ENCODE measurements at places on chromosomes 3 and 15.

GRCh38 chr15:55694652-55695150 lies 48.3 kb downstream of the PRTG start:
- no peak for DNase-seq

- DNase-seq, result no peak
Observed at GRCh38 chr15:70775160-70775559, 11.8 kb upstream of the UACA start.

GRCh38 chr15:39282663-39283208 lies 298.1 kb upstream of the THBS1 start:
- no peak for DNase-seq

DNA sequence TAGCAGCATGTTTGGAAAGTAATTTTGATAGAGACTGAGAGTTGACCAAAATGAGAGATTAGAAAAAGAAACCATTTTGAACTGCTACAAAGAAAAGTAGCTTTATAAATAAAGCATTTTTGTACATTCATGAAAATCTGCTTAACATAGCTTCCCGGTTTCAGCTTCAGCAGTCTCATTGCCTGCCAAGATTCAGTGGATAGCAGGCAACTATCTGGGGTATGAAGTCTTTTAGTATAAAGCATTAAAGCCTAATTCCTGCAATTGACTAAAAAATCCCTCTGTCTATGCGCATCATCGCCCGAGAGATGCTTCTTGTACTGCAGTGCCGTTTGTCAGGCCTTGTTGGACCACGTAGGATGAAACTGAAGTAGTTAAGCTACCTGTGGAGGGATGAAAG lies 588.4 kb downstream of the NAALADL2 start:
- no peak for DNase-seq

GRCh38 chr15:89632563-89633430 lies 22.5 kb downstream of the KIF7 start:
- no peak for DNase-seq

DNA sequence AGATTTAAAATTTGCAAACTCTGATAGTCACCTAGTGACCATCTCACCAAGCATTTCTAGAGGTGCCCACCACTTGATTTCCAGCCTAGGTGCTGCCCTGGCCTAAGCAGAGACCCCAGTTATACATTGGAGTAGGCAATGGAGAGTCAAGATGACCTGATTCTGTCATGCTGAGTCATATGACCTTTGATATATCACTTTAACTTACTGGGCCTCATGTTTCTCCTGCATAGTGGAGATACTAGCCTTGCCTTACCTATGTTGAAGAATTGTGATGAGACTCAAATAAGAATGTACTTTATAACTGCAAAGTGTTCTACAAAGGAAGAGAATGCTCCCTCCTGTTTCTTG lies 75.5 kb upstream of the XCR1 start:
- DNase-seq, result no peak

DNA sequence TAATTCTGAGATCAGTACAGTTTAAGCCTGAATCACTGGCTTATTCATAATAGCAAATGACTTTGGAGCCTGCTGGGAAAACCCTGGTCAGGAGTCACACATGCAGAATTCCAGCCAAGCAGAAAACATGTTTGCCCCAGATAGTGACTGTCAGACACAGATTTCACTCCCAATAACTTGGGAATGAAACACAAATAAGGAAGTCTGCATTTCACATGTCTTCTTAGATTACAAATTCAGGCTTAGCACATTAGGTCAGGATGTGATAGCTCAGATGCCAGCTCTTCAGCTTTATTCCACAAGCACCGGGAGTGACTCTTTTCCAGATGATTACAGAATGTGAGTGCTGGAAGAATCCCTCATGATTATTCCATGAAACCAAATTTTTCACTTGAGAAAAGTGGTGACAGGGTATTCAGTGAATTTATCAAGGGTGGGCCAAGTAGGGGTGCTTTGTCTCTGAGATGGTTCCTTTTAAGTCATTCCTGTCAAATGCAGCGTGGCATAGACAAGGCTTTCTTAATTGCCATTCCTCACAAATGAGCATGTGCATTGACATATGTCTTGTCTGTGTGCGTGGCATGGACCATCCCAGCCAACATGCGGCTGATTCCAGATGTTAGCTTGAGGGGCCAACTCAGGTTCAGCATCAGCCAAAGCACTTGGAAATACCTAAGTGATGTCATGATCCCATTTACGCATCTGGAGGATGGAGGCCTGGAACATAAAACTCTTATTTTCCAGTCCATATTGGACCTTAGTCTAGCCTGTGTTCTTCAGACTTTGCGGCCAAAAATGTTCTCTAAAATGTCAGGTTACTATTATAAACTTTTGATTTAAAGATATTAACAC lies 191.0 kb downstream of the EPHB1 start:
- DNase-seq, result no peak

DNA sequence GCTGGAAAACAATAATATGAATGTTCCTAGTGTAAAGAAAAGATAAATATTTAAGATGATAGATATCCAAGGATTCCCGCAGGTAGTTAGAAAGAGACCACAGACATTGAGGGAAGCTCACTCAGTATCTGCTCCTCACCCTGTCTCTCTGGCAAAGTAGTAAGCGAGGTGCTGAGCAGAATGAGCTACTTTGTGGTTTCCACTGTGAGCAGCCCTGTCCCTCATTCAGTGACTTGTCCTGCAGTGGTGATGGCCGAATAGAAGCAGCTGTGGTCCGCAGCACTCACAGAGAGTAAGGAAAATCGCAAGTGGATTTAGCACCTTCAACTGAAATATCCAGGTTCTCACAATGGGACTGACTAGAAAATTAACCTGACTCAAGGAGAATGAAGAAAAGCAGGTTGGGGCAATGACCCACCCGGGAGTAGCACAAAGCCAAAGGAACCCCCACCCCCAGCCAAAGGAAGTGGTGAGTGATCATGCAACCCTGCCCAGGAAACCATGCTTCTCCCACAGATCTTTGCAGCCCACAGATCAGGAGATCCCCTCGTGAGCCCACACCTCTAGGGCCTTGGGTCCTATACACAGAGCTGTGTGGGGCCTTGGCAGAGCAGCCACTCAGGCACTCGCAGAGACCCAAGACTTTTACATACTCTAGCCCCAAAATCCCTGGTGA lies 21.8 kb upstream of the SLC25A38 start:
- DNase-seq, result no peak

- DNase-seq, result no peak
Observed at GRCh38 chr15:65926899-65927298, 57.6 kb downstream of the RAB11A start.

GRCh38 chr3:169886671-169887070 lies 16.9 kb upstream of the LRRC31 start:
- no peak for DNase-seq

DNA sequence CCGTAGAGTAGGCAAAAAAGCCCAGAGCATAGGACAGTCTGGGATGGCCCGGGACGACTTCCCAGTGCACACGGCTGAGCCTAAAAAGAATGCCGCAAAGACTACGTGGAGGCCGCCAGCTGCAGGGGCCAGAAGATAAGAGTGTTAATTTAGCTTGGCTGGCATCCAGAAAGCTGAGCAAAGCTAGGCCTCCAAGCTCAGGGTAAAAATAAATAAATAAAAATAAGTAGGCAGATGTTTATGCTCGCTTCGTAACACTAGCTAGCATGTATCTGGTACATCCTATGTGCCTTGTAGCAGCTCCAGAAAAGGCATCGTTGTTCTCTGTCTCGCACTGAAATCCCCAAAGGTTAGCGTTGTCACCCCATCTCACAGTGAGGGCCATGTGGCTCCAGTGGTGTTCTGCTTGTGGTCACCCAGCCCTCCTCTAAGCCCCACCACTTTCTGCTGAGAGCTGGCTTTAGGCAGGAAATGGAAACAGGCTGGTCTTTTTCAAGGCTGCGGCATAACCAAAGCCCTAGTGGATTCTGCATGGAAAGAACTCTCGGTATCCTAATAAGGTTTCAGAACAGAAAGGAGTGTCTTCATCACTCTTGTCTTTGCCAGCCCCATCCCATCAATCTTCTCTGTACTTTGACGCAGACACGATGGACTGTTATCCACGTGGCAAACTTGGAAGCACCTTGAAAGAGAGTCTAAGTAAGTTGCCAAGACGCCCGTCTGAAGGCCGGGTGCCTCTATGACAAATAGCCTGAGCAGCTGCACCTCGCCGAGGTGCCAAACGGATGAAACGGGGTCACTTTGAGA lies 58.1 kb upstream of the MEF2A start:
- no peak for DNase-seq

- no peak for DNase-seq
Observed at GRCh38 chr3:73465926-73466325, 158.8 kb downstream of the PDZRN3 start.

DNA sequence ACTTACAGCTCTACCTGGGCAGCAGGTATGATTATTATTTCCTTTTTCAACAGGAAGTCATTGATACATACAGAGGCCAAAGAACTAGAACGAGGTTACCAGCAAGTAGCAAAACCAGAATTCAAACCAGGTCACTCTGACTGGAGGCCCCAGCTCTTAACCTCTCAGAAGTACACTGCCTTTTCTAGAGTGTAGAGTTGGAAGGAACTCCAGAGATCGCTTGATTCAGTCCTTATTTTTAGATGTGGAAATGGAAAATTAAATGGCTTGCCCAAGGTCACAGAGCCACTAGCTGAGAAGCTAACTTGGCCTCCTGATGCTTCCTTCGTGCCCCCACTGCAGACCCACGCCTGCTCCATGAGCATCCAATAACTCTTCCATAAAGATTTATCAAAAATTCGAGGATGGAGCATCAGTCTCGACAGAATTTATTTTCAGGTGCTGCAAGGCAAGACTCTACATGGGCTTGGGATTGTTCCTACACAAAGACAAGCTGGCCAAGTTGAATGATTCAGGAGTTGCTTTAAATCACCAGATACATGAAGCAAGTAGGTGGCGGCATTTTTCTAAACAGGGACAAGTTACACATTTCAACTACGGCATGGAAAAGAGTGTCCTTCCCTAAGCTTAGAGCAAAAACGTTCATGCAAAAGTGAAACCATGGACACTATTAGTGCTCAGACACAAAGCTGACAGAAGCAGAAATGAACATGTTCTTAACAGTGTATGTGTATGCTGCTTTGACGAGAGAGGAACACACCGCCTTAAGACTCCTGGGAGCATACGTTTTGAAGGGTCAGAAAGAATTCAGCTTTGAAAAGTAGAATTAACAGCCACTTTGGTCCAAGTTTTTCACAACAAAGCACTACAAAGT lies 235.7 kb downstream of the THRB start:
- DNase-seq, result no peak

- DNase-seq, result no peak
Observed at GRCh38 chr15:73800662-73801345, 47.7 kb upstream of the INSYN1 start.

- no peak for DNase-seq
Observed at GRCh38 chr15:45970542-45970941, 335.7 kb downstream of the SQOR start.

GRCh38 chr3:21484828-21485144 lies 266.2 kb downstream of the ZNF385D start:
- no peak for DNase-seq

DNA sequence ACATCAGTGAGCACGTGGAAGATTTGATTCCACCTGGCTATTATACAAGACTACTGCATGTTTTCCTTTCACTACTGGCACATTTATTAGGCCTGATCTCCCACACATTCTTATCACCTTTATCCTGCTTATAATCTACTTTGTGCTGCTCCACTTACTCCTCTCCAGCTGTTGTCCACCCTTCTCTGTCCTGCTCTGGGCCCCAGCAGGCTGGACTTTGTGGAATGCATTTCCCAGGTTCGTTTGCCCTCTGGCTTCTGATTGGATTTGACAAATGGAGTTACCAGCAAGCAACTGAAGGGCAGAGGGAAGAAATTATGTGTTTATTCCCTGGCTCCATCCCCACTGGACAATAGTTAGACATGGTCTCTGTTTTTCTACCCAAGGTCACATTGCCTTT lies 75.5 kb downstream of the DCLK3 start:
- no peak for DNase-seq

- DNase-seq, result no peak
Observed at GRCh38 chr15:77579498-77580188, 53.1 kb downstream of the LINGO1 start.

GRCh38 chr15:84797801-84798200 lies 19.4 kb upstream of the ALPK3 start:
- DNase-seq, result no peak

GRCh38 chr15:52261498-52262242 lies 33.9 kb downstream of the MYO5C start:
- DNase-seq, result peak; percentile 38

GRCh38 chr3:86420990-86421739 lies 569.8 kb downstream of the VGLL3 start:
- no peak for DNase-seq

DNA sequence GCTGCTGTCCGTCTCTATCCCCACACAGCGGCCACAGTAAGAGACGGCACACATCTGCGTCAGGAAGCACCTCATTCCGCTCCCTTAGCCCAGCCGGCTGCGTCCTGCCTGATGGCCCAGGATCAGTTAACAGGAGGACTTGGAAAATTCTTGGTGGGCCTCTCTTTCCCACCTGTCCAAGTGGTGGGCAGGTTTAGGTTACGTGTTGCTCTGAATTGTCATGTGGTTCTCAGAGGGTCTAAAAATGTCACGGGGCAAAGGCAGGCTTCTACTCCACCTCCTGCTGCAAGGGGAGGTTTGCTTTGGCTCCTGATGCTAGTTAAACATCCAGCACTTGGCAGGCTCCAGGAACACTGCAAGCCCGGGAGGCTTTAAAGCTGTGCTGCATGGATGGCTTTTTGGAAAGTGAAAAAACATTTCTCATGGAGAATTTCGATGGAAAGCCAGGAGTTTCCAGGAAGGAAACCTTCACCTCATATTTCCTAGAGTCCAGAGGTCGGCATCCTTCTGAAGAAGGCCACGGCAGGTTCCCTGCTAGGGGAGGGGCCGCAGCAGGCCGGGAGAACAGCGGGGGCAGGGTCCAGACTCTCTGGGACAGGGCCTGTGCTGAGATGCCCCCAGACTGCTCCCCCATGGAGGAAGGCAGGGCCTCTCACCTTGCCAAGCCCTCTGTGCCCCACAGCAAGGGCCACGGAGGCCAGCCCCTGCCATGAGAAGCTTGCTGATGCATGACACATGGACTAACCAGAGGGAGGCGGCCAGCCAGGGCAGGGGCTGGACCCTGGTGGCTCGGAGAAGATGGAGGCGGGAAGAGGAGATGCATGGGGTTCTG lies 10.8 kb downstream of the CTSH start:
- no peak for DNase-seq

GRCh38 chr3:183745300-183746098 lies 47.9 kb downstream of the YEATS2 start:
- peak; percentile 46 for DNase-seq

DNA sequence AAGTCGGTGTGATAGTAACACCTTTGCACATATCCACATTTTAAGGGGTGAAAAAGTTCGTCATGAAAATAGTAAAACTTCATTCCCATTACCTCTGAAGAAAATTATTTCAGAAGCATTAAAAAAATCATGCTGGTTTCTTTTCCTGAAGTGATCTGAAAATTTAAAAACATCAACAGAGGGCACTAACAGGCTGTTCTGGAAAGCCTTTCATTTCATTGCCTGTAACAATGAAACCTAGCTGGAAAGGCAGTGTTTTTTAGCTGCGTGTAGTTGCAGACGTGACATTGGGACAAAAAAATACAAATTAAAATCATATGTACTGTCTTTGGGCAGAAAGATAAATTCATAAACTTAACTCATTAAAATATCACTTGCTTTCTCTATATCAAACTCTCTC lies 993.8 kb downstream of the GBE1 start:
- DNase-seq, result no peak

GRCh38 chr3:113560271-113560670 lies 27.9 kb downstream of the SIDT1 start:
- no peak for DNase-seq
